ENCODE measurements at places on chromosomes 1 and 21.

DNA sequence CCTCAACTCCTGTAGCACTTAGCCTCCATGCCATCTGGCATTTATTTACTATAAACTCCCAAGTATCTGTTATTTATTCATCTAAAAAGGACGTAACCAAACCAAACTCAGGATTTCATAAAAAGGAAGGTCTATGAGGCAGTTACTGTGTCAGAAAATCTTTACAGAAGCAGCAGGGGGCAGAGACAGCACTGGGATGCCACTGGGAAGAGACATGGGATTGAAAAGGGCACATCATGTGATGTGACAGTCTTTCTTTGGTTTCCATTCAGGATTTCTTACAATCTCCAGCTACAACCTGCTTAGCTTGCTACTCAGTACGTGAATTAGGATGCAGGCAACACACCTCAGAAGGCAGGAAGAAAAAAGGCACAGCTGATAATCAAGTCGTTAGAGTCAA lies 31.2 kb downstream of the SPRTN start:
- no peak for DNase-seq

- peak; percentile 55 for DNase-seq
Measured at GRCh38 chr21:38460171-38460742, 38.0 kb downstream of the ERG start.

- no peak for DNase-seq
Measured at GRCh38 chr1:27868932-27869718, 3.2 kb upstream of the THEMIS2 start.

DNA sequence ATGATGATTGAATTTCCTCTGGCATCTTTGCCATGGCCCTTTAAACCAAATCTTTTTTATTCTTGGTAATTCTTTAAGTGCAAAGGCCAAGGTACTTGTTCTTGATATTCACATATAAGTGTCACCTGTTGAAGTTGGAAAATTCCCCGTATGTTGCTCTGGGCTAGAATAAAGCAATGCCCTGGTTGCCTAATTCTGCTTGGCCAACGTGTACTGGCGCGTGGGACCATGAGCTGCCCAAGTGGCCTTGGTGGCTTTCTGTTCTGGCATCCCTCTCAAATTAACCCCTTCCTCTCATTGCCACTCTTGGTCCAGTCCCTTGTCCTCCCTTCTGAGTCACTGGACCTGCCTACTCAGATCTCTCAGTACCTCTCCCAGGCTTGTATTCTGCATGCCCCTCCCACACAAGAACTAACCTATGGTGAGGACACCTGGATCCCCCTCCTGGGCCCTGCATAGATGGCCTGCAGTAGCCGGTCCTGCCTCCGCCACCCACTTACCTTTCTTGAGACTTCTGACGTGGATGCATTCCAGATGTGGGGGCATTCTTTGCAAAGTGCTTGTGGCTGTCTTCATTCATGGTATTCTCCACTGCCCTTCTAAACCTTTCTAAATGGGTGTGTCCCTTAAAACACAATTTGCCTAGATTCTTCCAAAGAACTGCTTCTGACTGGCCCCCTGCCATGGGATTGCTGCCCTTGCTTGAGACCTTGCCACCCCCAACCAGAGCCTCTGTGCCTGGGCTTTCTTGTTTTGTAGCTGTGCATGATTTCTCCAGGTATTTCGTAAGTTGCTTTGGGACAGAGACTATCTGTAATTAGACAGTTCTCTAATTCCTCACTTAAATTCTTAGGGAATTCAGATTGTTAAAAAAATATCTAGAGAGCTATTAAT lies 152.4 kb downstream of the GALNT2 start:
- no peak for DNase-seq

GRCh38 chr1:29431138-29431537 lies 194.8 kb downstream of the PTPRU start:
- DNase-seq, result no peak

- DNase-seq, result peak; percentile 45
Measured at GRCh38 chr1:90730243-90731022, 13.3 kb upstream of the BARHL2 start.

GRCh38 chr1:118504221-118504644 lies 319.2 kb upstream of the SPAG17 start:
- DNase-seq, result peak; percentile 64

- DNase-seq, result peak; percentile 18
Measured at GRCh38 chr1:158496374-158496773, 24.4 kb downstream of the OR10R2 start.

DNA sequence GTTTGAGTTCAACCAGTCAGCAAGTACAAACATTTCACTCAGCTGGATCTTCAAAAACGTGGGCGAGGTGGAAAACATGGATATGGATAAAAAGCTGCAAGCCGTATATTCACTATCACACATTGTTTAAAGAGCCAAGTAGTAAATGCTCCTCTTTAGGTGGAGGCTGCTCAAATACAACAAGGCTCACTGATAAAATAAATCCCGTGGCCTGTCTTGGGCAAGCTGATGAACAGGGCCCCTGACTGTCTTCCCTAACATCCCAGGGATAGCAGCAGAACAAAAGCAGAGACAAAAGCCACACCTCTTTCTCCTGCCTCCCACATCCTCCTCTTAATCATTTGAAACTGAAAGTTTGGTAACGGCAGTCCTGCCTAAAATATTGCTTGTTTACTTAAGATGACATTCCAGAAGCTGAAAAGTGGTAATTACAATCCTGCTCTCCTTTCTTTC lies 357.7 kb downstream of the TTLL7 start:
- DNase-seq, result peak; percentile 60

- DNase-seq, result peak; percentile 75
Measured at GRCh38 chr1:26959722-26960624, at the start of gene KDF1. TSS of gene KDF1 (minus strand) at chr1:26960468. CDS start at chr1:26952380, 8,088 bp downstream.

GRCh38 chr1:145759721-145760120 lies 40.4 kb downstream of the CD160 start:
- DNase-seq, result no peak

DNA sequence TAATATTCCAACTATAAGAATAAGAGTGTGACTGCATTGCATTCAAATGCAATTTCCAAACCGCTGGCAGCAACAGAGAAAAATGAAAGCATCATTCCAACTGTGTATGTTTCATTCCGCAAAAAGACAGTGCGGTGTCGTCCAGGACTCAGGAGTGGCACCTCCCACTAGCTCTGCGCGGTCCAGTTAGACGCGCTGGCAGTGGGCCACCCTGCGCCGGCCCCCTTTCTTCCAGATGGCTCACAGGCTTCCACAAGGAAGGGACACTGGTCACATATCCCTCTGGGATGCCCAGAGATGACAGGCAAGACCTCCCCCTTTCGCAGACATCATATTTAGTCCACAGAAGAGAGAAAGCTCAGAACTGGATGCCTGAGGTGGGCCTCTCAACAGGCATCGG lies 11.9 kb downstream of the WRAP73 start:
- DNase-seq, result no peak

- no peak for DNase-seq
Measured at GRCh38 chr1:25629836-25630235, 13.2 kb downstream of the MAN1C1 start.

DNA sequence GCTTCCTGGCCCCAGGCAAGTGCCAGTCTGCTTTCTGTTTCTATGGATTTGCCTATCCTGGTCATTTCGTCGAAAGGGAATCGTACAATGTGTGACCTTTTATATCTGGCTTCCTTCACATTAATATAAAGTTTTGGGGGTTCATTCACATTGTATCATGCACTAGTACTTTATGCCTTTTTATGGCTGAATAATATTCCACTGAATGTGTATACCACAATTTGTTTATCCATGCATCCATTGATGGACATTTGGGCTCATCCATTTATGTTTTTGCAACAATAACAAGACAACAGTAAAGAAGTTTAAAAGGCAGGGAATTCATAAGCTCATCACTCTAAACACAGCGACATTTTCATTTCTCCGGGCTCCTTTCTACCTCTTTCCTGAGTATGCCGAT lies 50.6 kb downstream of the SPSB1 start:
- no peak for DNase-seq

GRCh38 chr1:220873868-220874655 lies 5.2 kb upstream of the HLX start:
- peak; percentile 90 for DNase-seq

GRCh38 chr1:166470014-166470413 lies 303.2 kb upstream of the FAM78B start:
- no peak for DNase-seq

GRCh38 chr1:89833183-89834082 lies 12.6 kb downstream of the LRRC8D start:
- DNase-seq, result no peak

DNA sequence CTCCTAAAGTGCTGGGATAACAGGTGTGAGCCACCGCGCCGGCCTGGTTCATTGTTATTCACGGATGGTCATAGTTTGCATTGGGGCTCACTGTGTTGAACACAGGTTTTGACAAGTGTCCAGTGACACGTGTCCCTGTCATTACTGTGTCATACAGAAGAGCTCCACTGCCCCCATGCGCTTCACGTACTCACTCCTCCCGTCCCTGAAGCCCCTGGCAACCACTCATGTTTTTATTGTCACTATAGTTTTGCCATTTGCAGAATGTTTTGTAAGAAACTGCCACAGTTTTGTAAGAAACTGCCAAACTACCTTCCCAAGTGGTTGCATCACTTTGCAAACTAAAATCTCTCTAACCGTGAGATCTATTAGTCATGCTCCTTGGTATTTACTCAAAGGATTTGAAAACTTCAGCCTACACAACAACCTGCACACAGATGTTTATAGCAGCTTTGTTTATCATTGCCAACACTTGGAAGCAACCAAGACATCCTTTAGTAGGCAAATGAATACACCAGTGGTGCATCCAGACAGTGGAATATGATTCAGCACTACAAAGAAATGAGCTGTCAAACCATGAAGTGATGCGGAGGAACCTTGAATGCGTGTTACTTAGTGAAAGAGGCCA lies 163.2 kb upstream of the COL6A1 start:
- no peak for DNase-seq

GRCh38 chr1:2588661-2589430 lies 2.3 kb downstream of the PRXL2B start:
- DNase-seq, result no peak

DNA sequence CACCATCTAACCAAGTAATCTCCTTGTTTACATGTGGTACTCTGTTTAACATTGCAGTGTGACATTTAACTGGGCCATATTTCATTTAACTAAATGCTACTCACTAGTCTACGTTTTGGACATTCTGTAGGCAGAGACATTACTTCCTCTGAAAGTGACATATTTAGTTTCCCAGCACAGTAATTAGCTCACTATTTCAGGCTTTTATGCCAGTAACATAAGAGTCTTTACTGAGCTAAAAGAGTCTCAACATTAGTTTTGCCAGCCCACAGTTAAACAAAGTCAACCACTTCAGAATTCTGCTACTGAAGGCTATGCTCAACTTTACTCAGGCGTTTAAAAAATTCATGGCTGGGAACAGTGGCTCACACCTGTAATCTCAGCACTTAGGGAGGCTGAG lies 2.6 kb upstream of the TNFRSF9 start:
- DNase-seq, result no peak

DNA sequence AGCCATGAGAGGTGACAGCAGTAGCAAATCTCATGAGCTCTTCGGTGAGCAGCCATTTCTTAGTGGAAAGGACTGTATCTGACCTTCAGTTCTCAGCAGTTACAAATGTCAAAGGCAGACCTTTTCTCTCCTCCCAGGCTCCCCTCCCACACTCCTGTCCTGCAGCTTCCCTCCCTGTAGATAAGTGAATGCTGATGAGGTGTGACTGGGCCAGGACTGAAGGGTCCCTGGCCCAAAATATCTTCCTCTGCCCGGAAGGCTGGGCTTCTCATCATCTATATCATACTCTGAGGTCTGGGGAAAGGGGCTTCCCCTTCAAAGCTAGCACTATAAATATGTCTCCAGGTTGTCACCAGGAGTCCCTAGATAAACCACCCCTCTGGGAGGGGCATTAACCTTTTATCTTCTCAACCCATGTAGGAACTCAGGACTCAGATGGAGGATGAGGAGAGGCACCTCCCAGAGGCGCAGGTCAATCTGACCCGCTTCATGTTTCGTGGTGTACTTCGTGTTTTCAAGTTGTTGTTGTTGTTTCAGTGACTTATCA lies 3.6 kb upstream of the ADAMTSL4 start:
- no peak for DNase-seq

DNA sequence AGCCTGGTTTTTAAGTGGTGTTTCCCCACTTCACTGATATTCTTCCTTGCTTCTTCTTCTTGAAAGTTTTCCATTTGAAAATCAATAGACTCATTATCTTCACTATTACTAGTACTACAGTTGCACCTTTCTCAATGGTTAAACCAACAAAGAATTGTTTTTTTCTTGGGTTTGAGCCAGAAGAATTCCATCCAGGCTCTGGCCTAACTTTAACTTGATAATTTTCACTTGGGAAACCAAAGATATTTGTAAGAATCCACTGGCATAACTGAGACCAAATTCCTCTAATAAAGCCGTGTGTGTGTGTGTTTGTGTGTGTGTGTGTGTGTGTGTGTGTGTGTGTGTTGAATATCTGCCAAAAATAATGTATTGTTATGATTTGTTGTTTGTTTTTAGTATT lies 103.2 kb downstream of the SGIP1 start:
- DNase-seq, result no peak

DNA sequence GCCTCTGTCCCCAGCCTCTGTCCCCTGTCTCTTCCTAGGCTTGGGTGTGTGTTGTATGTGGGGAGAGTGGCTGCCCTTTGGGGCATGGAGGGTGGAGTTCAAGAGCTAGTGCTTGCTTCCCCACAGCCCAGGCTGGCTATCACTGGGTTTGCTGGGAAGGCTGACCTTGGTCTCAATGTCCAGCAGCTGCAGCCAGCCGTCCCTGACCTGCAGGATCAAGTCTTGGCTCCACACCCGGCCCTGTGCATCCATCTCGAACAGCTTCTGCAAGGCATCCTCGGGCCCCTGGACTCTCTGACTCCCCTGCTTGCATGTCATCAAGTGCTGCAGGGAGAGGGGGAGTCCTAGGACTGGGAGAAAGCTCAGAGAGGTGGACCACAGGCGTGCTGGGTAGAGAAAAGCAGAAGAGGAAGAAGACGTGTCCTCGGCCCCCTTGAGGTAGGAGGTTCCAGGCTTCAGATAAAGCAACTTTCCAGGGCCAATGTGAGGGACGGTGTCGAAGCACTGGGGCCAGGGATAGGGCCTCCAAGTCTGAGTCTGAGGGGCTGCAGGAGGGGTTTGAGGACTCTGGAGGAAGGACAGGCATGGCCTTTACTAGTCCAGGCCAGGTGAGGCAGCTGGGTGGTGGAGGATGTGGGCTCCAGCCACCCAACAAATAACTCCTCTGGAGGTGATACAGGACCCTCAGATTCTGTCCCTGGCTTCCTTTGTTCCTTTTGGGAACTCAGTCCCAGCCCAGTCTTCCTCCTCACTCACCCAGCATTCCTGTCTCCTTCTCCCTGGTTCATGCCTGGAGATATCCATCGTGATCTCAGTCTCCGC lies 4.0 kb downstream of the EPS8L3 start:
- DNase-seq, result peak; percentile 7

DNA sequence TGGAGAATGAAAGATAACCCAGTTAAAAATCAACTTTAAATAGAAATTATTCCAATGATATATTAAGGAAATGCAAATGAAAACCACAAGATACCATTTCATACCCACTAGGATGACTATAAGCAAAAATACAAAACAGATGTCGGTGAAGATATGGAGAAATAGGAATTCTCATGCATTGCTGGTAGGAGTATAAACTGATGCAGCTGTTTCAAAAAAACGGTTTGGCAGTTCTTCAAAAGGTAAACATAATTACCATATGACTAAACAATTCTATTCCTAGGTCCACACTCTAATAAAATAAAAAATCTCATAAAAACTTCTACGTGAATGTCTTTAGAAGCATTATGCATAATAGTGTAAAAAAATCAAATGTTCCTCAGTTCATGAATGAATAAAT lies 763.3 kb upstream of the BRINP3 start:
- DNase-seq, result no peak

Measured in lung (tissue), 17 donors.